DND-41 (cell line): ENCODE measurements at places on chromosomes 4 and X.
A peak's percentile ranks its signal among the peaks of the same experiment; 100 is the strongest.

- no peak overlapping the region for H3K4me3 ChIP-seq
- peaks cover 29% of the 10 kb centered on the region for H3K4me1 ChIP-seq
- H3K36me3 ChIP-seq, result no peaks in the 10 kb centered on the region; the same call in 1 of the 2 replicates
Observed at GRCh38 chr4:15657366-15657765, 2.2 kb upstream of the FBXL5 start.

DNA sequence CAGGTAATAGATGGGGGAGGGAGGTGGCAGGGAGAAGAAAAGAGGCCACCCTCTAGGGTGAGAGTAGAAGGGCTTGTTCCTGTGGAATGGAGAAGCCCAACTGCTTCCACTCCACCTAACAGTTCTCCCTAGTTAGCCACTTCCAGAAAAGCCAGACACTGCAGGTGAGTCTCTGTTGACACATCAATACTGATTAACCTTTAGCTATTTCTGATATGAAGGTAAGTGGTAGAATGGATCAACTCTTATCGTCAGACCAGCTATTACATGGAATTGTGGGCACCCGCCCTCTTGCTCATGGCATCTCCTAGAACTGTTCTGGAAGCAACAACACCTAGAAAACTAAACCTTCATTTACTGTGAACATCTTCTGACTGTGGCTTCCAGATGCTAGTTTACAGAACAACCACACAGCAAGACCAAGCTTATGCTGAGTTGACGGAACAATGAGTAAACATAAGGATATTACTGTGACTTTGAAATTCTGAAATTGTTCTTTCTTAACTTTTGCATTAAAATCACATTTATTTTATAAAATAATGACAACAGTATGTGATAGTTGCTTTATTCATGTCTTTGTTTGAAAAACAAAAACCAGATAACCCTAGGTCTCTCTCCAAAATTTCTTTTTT lies 44.7 kb downstream of the ANXA3 start:
- no peak for DNase-seq
- H3K4me3 ChIP-seq, result no peak overlapping the region
- H3K27me3 ChIP-seq, result no peaks in the 10 kb centered on the region
- no peak overlapping the region for H3K27ac ChIP-seq
- no peaks in the 10 kb centered on the region for H3K36me3 ChIP-seq

GRCh38 chr4:4969298-4969697 lies 50.0 kb downstream of the CYTL1 start:
- no peak overlapping the region for H3K4me3 ChIP-seq
- no peaks in the 10 kb centered on the region for H3K27me3 ChIP-seq
- no peaks in the 10 kb centered on the region for H3K36me3 ChIP-seq
- DNase-seq, result no peak

DNA sequence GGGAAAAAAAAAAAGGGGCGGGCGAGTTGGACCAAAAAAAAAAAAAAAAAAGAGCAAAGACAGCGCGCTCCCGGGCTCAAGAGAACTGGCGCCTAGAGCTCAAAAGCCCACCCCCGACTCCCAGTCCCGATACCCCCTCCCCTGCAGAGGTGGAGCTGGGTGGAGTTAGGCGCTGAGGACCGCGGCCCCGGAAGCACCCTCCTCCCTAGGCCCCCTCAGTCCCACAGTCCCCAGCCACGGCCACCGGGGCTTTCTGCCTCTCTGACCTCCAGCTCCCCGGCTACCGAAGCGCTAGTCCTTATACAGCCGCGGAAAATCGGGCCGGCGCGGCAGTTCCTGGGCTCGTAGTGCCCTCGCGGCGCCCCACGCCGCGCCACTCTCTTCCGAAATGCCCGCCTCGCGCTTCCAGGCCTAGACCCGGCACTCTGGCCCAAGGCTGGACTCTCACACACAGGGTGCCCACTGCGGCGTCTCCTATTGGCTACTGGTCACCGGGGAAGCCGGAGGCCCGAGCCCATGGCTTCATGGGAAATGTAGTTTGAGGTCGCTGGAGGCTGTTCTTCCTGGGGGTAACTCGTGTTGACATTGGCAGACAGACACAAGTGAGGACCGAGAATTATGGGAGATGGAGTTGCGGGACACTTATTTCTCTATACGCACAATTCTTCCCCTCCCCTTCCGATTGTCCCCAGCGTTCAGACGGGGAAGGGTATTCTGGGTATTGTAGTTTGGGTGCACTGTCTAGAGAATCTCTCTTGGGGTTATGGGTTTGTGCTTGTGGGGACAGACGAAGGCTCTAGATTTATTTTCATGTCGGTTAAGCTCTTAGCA lies at the start of gene ENOX2:
Gene ENOX2 (minus strand): TSS at position 427 of the 831 bp plus-strand sequence. CDS start 199,993 bp downstream, outside the sequence.
- H3K4me3 ChIP-seq, result peak within 1 kb of the TSS; percentile 63; the same call in 1 of the 2 replicates
- peak; percentile 88 for DNase-seq
- H3K36me3 ChIP-seq, result peaks cover 4% of the 10 kb centered on the region; the same call in 1 of the 2 replicates
- peak within 1 kb of the TSS; percentile 88 for H3K27ac ChIP-seq

DNA sequence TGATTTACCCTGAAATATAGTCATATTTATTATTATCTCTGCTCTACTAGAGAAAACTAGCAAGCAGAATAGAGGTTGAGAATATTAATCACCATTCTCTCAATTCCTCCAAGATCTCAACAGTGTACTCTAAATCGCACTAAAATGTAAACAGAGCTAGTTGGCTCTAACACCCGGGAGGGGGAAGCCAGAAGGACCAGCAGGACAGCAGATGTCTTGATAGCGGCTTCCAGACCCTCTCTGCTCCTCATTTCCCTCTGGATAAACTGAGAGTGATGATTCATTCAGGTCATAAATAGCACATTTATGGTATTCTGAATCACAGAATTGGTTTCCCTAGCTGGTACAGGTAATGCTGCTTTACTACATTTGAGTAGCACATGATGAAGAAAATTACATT lies 82.5 kb downstream of the TBC1D9 start:
- no peak for DNase-seq
- H3K36me3 ChIP-seq, result no peaks in the 10 kb centered on the region
- no peaks in the 10 kb centered on the region for H3K4me1 ChIP-seq
- no peak overlapping the region for H3K27ac ChIP-seq

DNA sequence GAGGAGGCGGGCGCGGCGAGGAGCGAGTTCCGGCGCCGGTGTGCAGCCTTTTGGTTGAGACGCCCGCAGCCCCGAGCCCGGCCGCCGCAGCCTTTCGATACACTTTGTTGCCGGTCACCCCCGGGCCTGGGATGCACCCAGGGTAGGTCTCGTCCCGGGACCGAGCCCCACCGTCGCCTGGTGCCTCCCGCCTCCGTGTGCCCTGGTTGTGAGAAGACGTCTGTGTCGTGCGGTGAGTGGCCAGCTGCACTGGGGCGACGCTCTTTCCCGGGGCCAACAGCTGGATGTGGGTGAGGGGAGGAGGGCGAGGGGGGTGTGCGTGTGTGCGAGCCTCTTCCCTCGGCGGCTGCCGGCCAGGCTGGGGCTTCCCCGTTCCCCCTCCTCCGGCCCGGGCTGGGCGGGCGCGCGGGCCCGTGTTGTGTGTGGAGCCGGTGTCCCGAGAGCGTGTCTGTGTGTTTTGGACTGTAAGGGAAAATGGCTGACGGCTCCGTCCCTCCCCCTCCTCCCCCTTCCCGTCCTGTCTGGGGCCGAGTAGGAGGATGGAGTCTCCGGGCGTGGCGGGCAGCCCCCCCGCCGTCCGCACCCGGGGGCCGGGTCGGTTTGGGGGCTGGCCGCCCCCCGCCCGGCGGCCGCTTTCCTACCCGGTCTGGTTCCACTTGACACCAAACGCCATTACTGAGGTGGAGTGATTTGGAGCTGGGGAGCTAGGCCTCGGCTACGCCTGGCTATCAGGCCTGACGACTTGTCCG lies 807 bp downstream of the USP9X start:
- peak; percentile 50 for DNase-seq
- peak overlapping the region; percentile 66; the same call in 1 of the 2 replicates for H3K4me3 ChIP-seq
- peak overlapping the region; percentile 87 for H3K27ac ChIP-seq
- H3K27me3 ChIP-seq, result no peaks in the 10 kb centered on the region
- H3K36me3 ChIP-seq, result no peaks in the 10 kb centered on the region; the same call in 1 of the 2 replicates

GRCh38 chr4:185115827-185116232 lies 27.2 kb upstream of the SLC25A4 start:
- no peaks in the 10 kb centered on the region for H3K36me3 ChIP-seq
- no peak overlapping the region for H3K27ac ChIP-seq
- H3K4me3 ChIP-seq, result no peak overlapping the region
- no peaks in the 10 kb centered on the region for H3K27me3 ChIP-seq
- DNase-seq, result peak; percentile 47

- H3K4me1 ChIP-seq, result no peaks in the 10 kb centered on the region
- H3K36me3 ChIP-seq, result no peaks in the 10 kb centered on the region
- no peak for DNase-seq
- H3K4me3 ChIP-seq, result no peak overlapping the region
Observed at GRCh38 chr4:81627590-81627989, 155.9 kb upstream of the RASGEF1B start.

DNA sequence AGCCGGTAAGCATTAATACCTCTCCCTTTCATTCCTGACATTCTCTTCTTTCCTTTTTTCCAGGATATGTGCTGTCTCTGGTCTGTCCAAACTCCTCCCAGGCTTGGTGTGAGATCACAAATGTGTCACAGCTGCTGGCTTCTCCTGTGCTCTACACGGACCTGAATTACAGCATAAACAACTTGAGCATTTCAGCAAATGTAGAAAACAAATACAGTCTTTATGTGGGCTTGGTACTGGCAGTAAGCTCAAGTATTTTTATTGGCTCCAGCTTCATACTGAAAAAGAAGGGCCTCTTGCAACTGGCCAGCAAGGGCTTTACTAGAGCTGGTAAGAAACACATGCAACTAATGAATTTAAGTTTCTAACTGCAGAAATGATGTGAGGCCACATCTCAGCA lies 8.4 kb downstream of the NIPAL1 start:
- H3K36me3 ChIP-seq, result no peaks in the 10 kb centered on the region
- no peak for DNase-seq
- H3K27me3 ChIP-seq, result no peaks in the 10 kb centered on the region
- no peak overlapping the region for H3K27ac ChIP-seq
- no peak overlapping the region for H3K4me3 ChIP-seq
- H3K4me1 ChIP-seq, result no peaks in the 10 kb centered on the region

- DNase-seq, result no peak
- H3K27ac ChIP-seq, result no peak overlapping the region
- no peak overlapping the region for H3K4me3 ChIP-seq
- no peaks in the 10 kb centered on the region for H3K4me1 ChIP-seq
Observed at GRCh38 chr4:102411408-102411807, 66.1 kb upstream of the SLC39A8 start.

DNA sequence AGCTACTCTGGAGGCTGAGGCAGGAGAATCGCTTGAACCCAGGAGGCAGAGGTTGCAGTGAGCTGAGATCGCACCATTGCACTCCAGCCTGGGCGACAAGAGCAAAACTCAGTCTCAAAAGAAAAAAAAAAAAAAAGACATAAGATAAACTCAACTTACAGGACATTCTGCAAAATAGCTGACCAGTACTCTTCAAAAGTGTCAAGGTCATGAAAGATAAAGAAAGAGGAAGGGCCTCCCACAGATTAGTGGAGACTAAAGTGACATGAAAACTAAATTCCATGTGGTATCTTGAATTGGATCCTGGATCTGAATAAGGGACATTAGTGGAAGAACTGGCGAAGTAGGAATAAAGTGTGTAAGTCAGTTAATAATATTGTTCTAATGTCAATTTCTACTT lies 63.3 kb downstream of the ZNF182 start:
- no peak overlapping the region for H3K4me3 ChIP-seq
- no peaks in the 10 kb centered on the region for H3K27me3 ChIP-seq
- peaks cover 19% of the 10 kb centered on the region for H3K4me1 ChIP-seq
- H3K36me3 ChIP-seq, result no peaks in the 10 kb centered on the region
- no peak overlapping the region for H3K27ac ChIP-seq
- DNase-seq, result no peak

DNA sequence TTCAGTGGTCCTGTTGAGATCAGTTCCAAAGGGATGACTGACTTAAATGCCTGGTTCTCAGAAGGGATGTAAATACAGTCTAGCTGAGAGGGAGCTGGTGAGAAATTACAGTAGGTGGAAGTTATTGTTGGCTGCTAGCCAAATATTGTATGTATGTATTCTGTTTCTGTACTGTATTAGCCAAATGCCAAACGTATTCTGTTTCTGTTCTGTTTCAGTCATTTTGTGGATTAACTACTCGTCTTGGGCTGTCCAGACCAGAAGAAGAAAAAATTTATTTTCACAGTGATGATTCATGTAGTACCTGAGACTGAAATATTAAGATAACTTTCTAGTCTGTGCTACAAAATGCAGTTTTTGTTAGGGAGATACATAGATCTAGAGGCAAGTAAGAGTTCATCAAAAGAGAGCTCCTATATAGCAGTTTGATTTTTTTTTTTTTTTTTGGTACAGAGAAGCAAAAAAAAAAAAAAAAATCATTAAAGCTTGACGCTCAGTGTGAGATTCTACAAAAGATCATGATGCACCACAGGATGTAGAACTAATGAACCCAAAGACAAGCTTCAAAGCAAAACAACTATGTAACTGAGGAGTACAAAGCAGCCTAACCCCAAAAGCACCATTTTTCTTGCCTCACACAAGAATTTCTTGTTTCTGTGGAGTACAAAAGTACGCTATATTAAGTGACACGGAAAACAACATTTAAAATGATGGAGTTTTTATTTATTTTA lies 54.8 kb downstream of the CASP6 start:
- H3K36me3 ChIP-seq, result peaks cover 6% of the 10 kb centered on the region; the same call in 1 of the 2 replicates
- H3K27me3 ChIP-seq, result no peaks in the 10 kb centered on the region
- peaks cover 18% of the 10 kb centered on the region for H3K4me1 ChIP-seq

DNA sequence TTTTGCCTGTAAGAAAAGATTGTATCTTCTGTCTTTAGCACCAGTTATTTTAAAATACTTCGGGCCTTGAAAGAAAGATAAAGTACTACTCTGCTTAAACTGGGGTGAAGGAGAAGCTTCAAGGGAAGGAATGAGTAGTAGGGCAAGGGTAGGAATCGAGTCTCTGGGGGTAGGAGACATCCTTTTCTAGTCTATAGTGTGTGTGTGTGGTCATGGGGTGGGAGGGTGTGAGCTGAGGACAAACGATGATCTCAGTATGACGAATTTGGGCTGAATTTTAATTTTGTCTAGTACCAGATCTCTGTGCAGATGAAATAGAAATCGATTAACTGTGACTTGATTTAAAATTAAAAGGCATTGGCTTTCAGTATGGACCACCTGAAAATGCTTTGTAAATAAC lies 3.3 kb upstream of the MYOZ2 start:
- H3K4me3 ChIP-seq, result no peak overlapping the region
- no peaks in the 10 kb centered on the region for H3K4me1 ChIP-seq
- no peak for DNase-seq
- H3K27me3 ChIP-seq, result no peaks in the 10 kb centered on the region
- no peak overlapping the region for H3K27ac ChIP-seq
- no peaks in the 10 kb centered on the region for H3K36me3 ChIP-seq

GRCh38 chr4:71665358-71665757 lies 118.5 kb downstream of the GC start:
- DNase-seq, result no peak
- peaks cover 4% of the 10 kb centered on the region for H3K27me3 ChIP-seq
- no peaks in the 10 kb centered on the region for H3K36me3 ChIP-seq

- no peaks in the 10 kb centered on the region for H3K4me1 ChIP-seq
- no peak overlapping the region for H3K4me3 ChIP-seq
- no peaks in the 10 kb centered on the region for H3K27me3 ChIP-seq
- no peaks in the 10 kb centered on the region for H3K36me3 ChIP-seq
- DNase-seq, result no peak
Observed at GRCh38 chr4:3712112-3712805, 53.9 kb upstream of the ADRA2C start.

GRCh38 chr4:19285146-19285545 lies 966.6 kb upstream of the SLIT2 start:
- no peaks in the 10 kb centered on the region for H3K4me1 ChIP-seq
- no peak for DNase-seq
- H3K36me3 ChIP-seq, result no peaks in the 10 kb centered on the region
- no peaks in the 10 kb centered on the region for H3K27me3 ChIP-seq
- no peak overlapping the region for H3K4me3 ChIP-seq
- H3K27ac ChIP-seq, result no peak overlapping the region
